ENCODE measurements at places on chromosomes 11 and 22. TPM values are rescaled to one million over a fixed set of nuclear protein-coding genes. Genes with fewer than 3 reads are reported as not detected.
A peak's percentile ranks its signal among the peaks of the same experiment; 100 is the strongest.

Gene JRKL
- total RNA-seq: 4.7 TPM

DNA sequence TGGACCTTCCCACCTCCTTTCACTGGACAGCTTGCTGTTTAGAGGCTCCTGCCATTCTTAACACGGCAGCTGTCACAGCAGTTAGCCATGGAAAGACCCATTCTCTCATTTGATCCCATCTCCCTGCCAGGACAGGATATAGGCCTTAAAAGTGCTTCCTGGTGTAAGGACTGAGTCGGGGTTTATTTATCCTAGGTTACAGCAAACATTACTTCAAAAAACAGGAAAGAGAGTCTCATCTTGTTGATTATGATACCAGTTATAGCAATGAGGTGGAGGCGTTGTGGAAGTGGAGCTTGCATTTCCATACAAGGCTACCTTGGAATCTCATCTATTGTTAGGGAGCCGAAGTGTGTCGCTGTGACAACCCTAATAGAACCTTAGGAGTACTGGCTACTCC lies 17.4 kb upstream of the ETS1 start:
- no peak for DNase-seq

Gene GVQW3
- total RNA-seq: 0.34 TPM

DNA sequence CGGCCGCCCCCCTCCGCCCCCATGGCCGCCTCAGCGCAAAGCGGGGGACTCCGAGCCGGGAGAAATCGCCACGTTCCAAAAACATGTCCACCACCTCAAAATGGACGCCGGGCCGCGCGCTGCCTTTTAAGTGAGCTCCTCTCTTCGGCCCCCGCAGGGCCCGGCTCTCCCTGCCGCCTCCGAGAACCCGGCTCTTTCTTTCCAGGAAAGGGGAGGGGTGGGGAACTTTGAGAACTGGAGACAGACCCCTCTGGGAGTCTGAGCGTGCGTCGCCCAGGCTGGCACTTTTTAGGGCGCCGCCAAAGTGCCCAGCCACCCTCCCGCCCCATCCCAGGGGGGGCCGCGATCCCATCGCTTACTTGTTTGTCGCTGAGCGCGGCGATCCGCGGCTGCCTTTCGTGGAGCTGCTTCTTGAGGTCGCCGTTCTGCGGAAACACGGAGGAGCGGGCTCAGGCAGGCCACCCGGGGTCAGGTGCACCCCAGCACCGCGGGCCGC lies 1.6 kb downstream of the PHF21B start:
- peak; percentile 45 for DNase-seq

GRCh38 chr11:27166130-27166529 lies 125.5 kb downstream of the BBOX1 start:
- DNase-seq: no peak

Gene MICAL2
- 135 TPM for total RNA-seq

DNA sequence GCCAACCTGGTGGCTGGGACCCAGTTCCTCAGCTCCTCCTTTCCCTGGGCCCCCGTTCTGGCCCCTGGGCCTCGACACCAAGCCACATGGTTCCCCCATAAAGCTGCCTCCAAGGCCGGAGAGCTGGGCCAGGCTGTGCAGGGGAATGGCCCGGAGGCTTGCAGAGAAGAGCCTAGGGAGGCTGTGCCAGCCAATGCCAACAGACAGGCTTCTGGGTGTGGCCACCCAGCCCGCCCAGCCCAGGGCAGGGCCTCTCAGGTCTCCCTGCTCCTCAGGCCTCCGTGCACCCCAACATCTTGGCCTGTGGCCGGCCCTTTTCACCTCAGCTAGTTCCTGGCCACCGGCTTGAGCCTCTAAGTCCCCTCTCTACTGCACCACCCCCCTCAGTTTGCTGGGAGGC lies 17.4 kb upstream of the FLRT1 start:
- DNase-seq: no peak

GRCh38 chr22:23533328-23533762 lies 46.7 kb downstream of the IGLL1 start:
- DNase-seq: peak; percentile 23
